ENCODE measurements at places on chromosomes 4 and X.

GRCh38 chr4:4961936-4962335 lies 57.3 kb downstream of the CYTL1 start:
- DNase-seq: no peak

GRCh38 chrX:71532078-71532752 lies 689 bp upstream of the OGT start:
- DNase-seq: no peak

GRCh38 chrX:104195489-104196084 lies 29.3 kb downstream of the FAM199X start:
- DNase-seq: no peak

DNA sequence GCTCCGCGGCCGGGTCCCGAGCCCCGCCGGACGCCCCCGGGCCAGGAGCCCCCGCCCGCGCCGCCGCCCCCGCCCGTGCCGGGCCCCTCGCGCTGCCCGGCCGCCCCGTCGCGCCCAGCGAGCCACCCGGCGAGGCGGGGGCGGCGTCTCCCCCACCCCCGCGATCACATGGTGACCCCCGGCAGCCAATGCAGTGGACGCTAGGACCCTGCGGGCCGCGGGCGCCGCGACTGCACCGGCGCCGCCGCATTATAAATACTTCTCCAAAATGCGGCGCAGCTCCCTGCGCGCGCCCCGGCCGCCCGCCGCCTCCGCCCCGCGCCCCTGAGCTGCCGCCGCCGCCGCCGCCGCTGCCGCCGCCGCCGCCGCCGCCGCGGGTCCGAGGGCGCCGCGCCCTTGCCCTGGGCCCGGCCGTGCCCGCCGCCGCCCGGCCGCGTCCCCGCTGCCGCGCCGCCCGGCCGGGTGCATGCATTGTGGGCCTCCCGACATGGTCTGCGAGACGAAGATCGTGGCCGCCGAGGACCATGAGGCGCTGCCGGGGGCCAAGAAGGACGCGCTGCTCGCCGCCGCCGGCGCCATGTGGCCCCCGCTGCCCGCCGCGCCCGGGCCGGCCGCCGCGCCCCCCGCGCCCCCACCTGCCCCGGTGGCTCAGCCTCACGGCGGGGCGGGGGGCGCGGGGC lies at the start of gene NAT8L:
Gene NAT8L (plus strand): TSS at position 282 of the 680 bp plus-strand sequence. CDS start 185 bp downstream, at position 467.
- DNase-seq: no peak

DNA sequence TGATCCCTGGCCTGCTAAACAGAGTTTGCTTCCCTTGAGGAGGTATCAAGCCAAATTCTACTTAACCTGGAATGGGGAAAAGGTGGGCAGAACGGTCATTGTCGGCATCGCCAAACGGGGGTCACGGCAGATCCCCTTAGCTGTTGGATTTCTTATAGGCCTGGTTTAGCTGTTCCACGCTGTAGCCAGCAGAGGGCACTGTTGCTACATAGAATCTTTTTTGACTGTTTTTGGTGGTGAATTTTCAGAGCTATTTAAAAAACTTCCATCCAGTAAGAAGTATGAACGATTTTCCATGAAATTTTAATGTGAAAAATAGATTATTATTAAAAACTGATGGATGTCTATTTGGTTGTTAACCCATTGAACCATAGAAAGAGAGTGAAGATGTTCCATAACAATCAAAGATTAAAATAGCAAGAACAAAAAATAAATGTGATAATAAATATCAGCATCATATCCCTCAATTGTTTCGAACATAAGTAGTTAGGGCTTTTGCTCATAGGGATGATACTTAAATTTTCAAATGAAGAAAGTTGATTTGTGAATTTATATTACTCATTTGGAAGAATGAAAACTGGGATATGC lies 56.6 kb downstream of the LINC00632 start:
- no peak for DNase-seq

- no peak for DNase-seq
Measured at GRCh38 chrX:39335513-39336235, 534.4 kb downstream of the MID1IP1 start.

DNA sequence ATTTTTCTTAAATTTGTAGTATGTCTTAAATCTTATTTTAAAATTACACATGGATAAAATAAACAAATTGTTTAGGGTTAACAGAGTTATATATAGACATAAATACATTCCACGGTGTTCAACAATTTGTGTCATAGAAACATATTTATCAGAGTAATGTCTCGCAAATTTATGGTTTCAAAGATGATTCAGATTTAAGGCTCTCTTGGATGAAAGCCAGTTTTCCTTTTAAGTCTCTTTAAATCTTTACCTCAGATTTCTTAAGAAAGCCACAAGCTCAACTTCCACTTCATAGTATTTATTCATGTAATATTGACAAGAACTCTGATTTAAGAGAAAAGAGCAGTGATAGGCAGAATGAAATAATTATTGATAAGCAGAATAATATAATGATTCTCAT lies 1254.8 kb upstream of the ADGRL3 start:
- no peak for DNase-seq

GRCh38 chr4:13920111-13920875 lies 292.8 kb upstream of the BOD1L1 start:
- no peak for DNase-seq

DNA sequence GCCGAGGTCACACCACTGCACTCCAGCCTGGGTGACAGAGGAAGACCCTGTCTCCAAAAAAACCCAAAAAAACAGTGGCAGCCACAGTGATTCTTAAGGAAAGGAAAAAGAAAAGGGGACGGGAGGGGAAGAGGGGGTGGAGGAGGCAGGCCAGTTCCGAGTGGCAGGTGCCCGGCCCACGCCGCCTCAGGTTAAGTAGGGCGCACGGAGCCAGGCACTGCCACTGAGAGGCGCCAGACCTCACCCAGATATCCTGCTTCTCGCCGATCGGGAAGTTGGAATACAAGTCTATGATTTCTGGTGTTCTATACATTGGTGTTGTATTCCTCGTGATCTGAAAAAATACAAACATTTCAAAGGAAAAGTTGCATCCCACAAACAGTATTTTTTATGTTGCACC lies 35.9 kb downstream of the GAK start:
- no peak for DNase-seq

GRCh38 chrX:31228909-31229308 lies 157.1 kb upstream of the FTHL17 start:
- DNase-seq: no peak

DNA sequence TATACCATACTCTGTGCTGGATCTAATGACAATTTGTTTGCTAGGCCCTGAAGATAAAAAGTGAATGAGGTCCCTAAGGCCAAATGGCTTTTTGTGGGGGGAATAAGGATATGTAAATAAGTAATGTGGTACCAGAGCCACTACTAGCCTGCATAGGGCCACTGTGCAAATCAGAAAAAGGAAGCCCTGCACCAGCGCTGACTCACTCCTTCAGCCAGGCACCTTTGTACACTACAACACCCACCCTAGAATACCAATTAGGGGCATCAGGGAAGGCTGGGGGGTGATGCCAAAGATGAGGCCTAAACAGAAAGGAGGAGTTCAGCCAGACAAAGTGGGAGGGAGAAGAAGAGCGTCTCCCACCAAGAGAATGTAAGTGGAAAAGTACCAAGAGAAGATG lies 122.2 kb downstream of the CAMK2D start:
- no peak for DNase-seq

DNA sequence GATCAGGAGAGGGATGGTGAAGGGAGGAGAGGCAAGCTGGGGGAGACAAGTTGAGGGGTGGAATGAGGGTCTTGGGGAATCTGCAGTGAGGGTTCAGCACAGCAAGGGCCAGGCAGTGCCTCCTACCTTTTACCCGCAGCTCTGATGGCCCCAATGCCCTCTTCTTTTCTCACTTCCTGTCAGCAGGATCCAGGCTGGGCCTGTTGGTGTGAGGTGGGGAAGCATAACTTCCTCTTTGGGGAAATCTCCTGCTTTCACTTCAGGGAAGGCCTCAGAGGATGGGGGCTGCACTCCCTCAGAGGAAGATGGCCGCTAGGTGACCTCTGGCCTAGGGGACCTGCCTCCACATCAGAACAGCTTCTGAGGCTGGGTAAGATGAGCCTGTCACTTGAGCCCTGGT lies 36.5 kb downstream of the EFNB1 start:
- no peak for DNase-seq

DNA sequence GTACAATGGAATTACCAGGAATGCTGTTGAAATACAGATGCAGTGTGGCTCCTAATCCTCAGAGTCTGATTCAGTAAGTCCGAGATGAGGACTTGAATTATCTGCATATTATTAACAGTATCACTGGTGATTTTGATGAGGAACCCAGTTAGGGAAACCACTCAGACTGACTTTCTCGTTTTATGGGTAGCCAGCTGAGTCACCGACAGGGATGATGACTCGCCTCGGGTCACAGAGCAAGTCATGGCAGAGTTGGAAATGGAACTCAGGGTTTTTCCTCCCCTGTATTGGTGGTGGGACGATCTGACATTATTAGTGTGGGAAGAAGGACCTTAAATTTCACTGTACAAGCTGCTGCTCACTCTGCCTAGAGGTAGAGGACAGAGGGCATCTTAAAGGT lies 51.3 kb downstream of the RTL9 start:
- no peak for DNase-seq

GRCh38 chrX:68834371-68835103 lies 5.7 kb downstream of the EFNB1 start:
- DNase-seq: no peak
